ENCODE measurements at places on chromosomes 12 and 14.

- DNase-seq: no peak
Observed at GRCh38 chr14:104977681-104978653, at the start of gene AHNAK2. Gene AHNAK2, minus strand, starts transcription at chr14:104978374. Its CDS starts 137 bp downstream, at chr14:104978237.

DNA sequence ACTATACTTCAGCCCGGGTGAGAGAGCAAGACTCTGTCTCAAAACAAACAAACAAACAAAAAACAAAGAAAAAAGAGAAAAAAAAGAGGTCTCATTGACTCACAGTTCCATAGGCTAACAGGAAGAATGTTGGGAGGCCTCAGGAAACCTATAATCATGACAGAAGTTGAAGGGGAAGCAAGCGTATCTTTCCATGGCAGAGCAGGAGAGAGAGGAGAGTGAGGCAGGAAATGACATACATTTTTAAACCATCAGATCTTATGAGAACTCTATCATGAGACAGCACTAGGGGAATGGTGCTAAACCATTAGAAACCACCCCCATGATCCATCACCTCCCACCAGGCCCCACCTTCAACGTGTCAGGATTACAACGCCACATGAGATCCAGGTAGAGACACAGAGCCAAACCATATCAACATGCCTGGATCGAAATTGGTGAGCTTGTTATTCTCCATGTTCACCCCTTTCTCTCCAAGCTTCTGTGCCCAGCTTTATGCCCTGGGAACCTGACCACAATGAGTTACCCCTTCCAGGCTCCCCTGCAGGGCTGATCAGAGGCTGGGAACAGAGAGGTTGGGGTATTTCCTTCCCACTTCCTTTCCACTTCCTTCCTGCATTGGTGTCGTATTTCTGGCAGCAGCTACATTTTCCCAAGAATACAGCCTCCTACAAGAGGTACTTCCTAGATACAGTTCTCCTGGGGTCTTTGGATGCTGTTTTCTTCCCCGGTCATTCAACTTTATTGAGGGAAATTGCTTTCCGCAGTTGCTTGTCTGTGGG lies 219.3 kb upstream of the FLRT2 start:
- DNase-seq: no peak

- no peak for DNase-seq
Observed at GRCh38 chr12:53044896-53045695, 4.8 kb upstream of the TNS2 start.

DNA sequence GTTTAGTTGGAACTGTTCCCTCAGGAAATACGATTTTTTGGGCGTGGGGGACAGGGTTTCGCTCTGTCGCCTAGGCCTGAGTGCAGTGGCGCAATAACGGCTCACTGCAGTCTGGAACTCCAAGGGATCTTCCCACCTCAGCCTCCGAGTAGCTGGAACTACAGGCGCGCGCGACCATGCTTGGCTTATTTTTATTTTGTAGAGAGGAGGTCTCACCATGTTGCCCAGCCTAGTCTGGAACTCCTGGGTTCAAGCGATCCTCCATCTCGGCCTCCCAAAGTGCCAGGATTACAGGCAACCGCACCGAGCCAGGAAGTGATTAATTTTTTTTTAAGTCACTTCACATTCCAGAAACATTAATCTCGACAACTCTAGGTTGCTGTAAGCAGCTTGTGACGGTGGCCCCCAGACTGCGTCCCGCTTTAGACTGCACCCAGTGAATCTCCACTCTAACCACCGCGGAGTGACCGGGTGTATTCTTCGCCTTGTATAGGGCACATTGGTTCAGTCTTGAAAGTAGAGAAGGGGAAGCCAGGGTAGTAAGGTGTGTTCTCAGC lies 830 bp upstream of the MIS18BP1 start:
- DNase-seq: no peak

DNA sequence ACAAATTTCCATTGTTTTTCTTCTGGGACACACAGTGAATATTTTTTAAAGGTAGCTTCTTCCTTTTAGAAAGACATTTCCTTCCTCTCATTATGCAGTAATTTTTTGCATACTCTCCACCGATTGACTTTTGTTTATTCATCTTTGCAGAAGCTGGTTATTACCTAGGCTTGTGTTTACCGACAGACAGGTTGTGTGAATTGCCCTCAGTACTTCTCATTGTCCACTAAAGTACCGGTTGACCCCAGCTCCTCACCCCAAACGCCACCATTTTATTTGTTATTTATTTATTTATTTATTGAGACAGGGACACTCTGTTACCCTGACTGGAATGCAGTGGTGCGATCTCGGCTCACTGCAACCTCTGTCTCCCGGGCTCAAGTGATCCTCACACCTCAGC lies 63.4 kb upstream of the MYL2 start:
- no peak for DNase-seq

DNA sequence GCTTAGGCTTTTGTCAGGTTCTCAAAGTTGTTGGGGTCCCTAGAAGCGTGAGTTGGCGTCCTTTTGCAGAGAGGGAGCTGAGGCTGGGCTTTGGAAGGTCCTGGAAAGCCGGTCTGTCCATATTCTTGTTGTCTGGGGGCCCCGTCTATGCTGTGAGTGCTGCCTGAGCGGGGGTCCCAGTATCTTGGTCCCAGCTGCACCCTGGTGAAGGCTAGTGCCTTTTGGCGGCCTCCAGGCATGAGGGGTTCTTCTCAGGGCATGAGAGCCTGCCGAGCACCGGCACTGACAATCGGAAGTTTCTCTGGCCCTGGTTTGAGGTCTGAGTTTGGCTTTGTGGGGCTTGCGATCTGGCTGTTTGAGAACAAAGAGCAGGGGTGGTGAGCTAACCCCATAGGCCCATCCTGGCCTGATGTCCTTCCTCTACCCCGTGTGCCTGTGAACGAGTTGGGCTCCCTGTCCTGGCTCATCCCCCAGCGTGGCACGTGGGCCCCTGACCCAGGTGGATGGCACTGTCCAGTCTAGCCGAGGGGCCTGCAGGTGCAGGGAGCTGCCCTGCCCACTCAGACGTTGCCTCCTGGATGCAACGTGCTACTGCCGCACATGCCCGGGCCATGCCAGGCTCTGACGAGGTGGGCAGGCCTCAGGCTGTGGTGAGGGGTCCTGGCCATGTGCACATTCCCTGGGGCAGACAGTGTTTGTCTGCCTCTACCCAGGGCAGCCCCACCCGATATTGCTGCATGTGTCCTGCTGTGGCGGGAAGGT lies 3.9 kb downstream of the CEP170B start:
- no peak for DNase-seq

GRCh38 chr14:101098177-101098576 lies 194.7 kb upstream of the RTL1 start:
- DNase-seq: no peak

GRCh38 chr14:58191763-58192601 lies 8.0 kb upstream of the ACTR10 start:
- DNase-seq: no peak

- no peak for DNase-seq
Observed at GRCh38 chr12:13023811-13024530, 20.2 kb upstream of the FAM234B start.

Measured in left kidney (tissue), 8 donors.